ENCODE measurements at places on chromosomes 12 and 14.

GRCh38 chr12:92403210-92404175, 257.8 kb upstream of the BTG1 start:
- DNase-seq, result peak; percentile 93

DNA sequence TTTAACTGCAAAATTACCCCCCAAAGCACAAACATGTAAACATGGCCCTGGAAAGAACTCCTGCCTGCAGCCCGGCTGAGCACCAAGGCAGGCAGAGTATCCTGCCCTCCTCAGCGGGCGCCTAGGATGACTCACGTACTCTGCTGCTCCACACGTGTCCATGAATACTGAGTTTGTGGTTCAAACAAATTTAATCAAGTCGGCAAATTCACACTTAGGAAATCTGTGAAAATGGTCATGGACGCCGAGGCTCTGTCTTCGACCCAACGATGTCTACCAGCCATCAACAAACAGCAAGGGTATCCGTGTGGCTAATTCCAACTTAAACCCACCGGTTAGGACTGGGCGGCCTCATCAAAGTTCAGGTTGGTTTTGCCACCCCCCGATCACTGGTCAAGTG, 25.5 kb downstream of the GOLGA3 start:
- no peak for DNase-seq

DNA sequence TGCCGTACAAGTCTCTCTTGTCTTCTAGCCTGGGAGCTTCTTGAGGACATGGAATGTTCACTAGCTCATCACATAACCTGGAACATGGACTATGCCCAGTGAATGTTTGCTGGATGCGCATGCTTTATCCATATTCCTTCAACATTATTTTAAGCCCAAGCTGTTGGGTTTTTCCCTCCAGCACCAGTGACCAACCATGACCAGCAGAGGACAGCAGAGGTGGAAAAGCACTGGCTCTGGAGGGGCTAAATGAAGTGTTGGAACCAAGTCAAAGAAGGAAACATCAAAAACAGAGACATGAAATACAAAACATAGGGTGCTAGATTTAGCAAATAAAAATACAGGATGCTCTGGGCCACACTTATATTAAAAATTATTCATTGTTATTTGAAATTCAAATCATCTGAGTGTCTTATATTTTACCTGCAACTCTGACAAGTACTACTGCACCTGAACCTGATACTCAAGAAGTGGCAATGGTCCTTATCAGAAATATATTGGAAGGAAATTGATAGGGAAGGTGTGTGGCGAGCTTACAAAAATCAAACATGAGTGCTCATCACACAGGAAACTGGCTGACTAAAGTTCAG, 23.1 kb upstream of the HELB start:
- DNase-seq, result peak; percentile 28

GRCh38 chr14:71354801-71355200, 447.5 kb downstream of the PCNX1 start:
- no peak for DNase-seq

DNA sequence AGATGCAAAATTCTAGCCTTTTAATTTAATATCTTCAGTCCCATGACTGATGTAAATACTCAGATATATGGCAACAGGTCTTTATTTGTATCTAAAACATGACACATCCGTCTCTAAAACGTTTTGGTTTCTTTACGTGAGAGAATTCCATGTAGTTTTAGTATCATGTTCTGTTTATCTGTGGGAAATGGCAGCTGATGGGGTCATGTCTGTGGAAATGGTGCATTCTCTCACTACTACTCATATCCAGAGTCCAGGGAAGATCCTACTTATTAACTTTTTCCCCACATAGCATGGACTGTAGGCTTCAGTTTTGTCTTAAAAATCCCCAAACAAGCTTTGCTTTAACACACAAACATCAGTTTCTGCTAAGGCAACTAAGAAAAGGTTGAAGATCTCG, 53.8 kb downstream of the SPTLC2 start:
- DNase-seq, result no peak

DNA sequence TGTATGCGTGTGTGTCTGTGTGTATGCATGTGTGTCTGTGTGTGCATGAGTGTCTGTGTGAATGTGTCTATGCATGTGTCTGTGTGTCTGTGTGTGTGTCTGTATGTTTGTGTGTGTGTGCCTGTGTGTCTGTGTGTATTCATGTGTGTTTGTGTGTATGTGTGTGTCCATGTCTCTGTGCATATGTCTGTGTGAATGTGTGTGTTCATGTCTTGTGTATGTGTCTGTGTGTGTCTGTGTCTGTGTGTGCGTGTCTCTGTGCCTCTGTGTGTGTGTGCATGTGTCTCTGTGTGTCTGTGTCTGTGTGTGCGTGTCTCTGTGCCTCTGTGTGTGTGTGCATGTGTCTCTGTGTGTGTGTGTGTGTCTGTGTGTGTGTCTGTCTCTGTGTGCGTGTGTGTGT, 82.4 kb downstream of the NINJ2 start:
- no peak for DNase-seq

DNA sequence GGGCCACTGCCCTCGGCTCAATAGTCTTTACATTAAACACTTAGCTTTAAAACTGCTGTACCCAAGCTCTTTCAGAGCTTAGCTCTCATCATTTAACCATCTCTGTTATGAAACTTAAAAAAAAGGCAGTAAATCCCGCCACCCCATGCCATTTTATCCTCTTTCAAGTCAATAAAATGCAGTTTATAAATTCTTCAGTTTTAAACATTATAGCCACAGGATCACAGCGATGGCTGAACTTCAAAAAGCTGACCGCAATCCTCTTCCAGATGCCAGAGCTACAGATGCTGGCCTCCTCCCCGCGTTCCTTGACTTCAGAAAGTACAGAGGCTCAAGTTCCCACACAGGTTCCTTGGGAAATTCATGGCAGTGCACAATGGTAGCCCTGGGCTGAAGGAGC, 4.2 kb downstream of the OR10G3 start:
- no peak for DNase-seq

DNA sequence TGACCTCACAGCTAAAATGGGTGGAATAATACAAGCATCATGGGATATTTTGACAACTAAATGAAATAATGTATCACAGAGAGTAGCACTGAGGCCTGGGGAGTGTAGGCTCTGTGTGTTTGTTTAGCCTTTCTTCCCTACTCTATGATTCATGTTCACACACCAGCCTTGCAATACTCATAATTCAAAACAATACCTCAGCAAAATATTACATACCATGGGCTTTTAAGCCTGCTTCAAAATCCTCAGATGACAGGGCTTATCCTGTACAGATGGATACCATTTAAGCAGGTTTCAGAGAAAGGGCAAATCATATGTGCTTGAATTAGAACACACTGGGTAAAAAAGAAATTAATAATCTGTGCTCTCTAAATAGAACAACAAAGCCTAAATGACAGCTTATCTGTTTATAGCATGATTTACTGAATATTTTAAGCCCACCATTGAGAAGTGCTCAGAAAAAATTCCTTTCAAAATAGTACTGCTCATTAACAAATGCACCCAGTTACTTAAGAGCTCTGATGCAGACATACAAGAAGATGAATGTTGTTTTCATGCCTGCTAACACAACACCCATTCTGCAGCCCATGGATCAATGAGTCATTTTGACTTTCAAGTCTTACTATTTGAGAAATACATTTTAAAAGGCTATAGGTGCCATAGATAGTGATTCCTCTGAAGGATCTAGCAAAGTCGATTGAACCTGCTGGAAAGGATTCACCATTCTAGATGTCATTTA, 84.9 kb upstream of the ADAMTS20 start:
- DNase-seq, result no peak

DNA sequence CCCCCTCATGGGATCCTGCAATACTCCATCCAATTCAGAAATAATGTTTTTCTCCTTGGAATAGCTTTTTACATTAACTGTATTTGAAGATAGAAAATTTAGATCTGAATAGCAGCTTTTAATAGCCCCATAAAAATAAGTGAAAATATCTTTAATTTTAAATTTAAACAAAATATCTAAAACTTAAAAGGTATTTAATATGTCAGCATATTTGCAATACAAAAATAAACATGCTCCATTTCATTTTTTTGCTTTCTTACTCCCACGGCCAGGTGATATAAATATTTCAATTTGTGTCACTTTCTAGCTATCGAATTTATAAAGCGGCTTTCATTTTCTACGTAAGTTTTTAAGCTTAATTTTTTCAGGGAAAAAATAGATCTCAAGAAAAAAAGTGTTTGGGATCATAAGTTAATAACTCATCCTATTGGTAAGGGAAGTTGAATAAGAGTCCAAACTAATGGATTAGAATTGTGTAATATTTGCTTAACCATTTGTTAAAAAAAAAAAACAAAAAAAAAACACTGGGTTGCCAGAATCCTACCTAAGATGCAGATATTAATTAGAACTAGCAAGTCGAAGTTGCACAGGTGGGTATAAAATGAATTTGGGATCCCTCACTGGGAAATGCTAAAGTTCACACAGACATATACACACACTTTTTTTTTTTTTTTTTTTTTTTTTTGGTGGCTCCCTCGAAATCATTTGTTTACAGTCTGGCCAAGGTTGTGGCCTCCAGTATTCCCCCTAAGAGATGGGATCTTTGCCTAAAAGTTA, 47.6 kb downstream of the PPP2R5C start:
- DNase-seq, result no peak

DNA sequence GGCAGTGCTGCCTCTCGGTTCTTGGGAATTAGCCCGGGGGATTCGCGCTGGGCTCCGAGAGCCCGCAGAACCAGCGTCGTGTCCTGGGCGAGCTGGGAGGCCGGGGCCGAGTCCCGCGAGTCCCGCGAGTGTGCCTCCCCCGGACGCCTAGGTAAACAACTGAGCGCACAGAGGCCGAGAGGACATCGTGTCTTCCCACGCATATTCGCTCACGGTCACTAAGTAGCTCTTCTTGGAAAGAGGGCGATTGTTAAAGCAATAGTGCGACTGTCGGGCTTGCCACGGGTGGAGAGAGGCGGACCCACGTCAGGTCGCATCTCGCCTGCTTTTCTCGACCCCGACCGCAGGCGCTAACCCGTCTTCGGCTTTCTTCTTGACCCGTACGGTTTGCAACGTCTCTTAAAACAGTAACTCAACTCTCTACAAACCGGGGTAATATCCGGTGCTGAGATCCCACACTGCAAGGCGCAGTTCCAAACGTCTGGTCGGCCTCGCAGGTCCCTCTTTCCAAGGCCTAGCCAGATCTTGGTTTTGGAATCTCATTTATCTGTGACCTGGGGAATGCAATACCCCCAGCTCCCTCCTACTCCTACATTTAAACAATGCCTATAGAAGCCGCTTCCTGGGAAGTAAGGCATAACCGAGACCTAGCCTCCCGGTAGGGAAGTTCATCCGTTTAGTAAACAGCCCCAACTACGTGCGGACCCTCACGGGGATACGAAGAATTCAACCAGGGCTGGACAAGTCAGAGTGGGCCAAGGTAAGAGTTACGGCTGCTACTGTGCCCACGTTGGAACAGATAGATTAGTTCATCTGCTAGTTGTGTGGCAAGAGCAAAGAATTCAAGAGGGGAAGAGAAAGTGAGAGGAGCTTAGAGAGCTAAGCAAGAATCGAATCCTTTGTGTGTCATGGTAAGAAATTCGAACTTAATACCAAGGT, 736 bp upstream of the PHLDA1 start:
- DNase-seq, result peak; percentile 50

Data from CD4-positive, alpha-beta T cell treated with Interferon alpha-2 for 1 hour (primary cell).